ENCODE measurements at places on chromosomes 16 and 17.
A peak's percentile ranks its signal among the peaks of the same experiment; 100 is the strongest.

- DNase-seq = no peak
These were observed 52.5 kb upstream of the WSB1 start for GRCh38 chr17:27241346-27241946.

DNA sequence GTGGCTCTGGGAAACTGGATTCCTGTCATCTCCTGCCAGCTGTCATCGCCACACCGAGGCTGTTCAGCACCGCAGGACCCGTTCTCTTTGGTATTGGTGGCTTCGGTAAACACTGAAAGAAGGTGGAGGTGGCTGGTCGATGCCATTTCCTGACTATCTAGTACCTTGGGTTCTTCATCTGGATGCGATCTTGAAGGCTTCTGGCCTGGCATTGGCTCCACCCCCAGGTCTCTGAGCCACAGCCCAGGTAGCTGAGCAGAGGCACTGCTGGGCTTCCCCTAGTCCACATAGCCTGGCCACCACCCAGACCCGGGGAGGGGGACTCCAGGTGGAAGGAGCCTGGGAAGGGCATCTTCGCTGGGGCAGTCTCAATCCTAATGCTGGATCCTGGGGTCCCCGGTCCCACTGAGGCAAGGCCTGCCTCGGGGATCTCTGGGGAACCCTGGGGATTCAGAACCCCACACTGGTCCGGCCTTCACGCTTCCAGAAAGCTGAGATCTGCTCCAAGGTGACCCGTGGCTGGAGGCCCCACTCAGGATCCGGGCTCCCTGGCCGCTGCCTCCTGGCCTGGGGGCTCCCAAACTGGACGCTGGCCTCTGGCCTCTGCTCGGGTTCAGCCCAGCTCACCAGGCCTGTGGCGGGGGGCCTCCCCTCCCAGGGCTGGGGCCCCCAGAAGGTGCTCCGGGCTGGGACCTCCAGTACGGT is 1.8 kb downstream of the C16orf54 start:
- no peak for DNase-seq

GRCh38 chr17:81902653-81903414 is 796 bp downstream of the NPB start:
- DNase-seq = no peak

- no peak for DNase-seq
These were observed 118.5 kb downstream of the CEP112 start for GRCh38 chr17:66073384-66073783.

GRCh38 chr17:48549281-48549630 is 4.3 kb upstream of the HOXB2 start:
- DNase-seq = no peak

GRCh38 chr17:77865112-77865611 is 93.3 kb upstream of the TNRC6C start:
- no peak for DNase-seq

GRCh38 chr17:882827-883585 is 96.6 kb downstream of the NXN start:
- no peak for DNase-seq

DNA sequence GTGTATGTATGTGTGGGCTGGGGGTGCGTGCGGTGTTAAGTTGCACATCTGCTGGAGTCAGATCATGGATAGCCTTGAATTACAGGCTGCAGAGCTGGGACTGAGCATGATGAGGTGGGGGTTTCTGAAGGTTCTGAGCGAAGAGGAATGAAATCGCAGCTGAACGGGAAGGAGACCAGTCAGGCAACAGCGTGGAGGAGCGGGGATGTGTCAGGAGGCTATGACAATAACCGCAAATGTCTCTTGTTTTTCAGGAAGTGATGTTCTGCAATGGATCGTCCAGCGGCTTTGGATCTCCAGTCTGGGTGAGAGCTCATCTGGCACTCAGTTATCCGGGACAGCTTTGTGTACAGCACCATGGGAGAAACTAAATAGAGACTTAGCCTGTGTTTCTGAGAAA is 20.9 kb downstream of the RGS9 start:
- DNase-seq = peak; percentile 30

GRCh38 chr17:80068301-80069222 is 32.1 kb downstream of the CCDC40 start:
- no peak for DNase-seq

GRCh38 chr17:79619636-79620206 is 8.9 kb upstream of the RBFOX3 start:
- no peak for DNase-seq

GRCh38 chr16:57128771-57129389 is 36.5 kb downstream of the CPNE2 start:
- DNase-seq = no peak

GRCh38 chr16:13507530-13507929 is 412.4 kb upstream of the ERCC4 start:
- DNase-seq = no peak

- DNase-seq = no peak
These were observed 24.9 kb downstream of the GSE1 start for GRCh38 chr16:85637808-85638647.

GRCh38 chr16:47460359-47460710 is 528 bp downstream of the ITFG1 start:
- no peak for DNase-seq

- no peak for DNase-seq
These were observed 27.4 kb upstream of the KDM6B start for GRCh38 chr17:7806587-7806986.
